Activated naive CD8-positive, alpha-beta T cell treated with anti-CD3 and anti-CD28 coated beads for 36 hours (primary cell): ENCODE measurements at places on chromosomes 2 and 18.

- DNase-seq = no peak
Observed at GRCh38 chr2:233490831-233491230, 75.8 kb downstream of the USP40 start.

DNA sequence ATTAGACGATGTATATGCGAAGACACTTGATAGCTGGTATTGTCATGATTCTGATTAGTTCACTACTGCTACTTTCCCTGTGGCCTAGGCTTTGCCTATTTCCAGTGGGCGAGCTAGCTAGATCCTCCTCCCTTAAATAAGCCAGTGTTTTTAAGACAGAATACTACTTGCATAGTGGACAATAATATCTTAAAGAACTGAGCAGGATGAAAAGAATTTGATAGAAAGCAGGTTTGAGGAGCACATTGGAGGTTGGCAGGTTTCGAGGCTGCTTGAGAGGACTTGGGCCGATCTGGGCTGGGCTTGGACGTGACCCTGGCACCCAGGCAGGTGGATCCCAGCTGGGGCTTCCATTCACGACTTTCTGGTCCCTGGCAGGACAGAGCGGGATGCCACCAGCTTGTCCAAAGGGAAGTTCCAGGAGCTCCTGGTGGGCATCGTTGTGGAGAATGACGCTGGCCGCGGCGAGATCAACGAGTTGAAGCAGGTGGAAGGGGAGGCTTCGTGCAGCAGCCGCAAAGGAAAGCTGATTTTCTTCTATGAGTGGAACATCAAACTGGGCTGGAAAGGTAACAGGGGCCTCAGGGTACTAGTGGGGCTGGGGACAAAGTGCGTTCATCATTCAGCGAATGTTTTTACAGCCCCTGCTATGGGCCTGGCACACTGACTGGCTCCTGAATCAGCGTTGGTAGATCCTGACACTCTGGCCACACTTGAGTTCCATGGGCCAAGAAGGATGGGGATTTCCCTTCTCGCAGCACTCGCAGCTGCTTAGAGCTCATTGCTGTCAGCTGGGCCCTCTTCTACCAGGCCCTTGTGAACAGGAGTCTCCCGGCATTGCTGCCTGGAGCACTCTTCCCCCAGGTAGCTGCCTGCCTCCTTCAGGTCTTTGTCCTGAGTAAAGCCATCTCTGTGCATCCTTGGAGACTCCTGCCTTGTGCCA is 16.9 kb downstream of the C2orf74 start:
- no peak for DNase-seq

- DNase-seq = no peak
Observed at GRCh38 chr18:79515331-79515730, 119.6 kb downstream of the NFATC1 start.

DNA sequence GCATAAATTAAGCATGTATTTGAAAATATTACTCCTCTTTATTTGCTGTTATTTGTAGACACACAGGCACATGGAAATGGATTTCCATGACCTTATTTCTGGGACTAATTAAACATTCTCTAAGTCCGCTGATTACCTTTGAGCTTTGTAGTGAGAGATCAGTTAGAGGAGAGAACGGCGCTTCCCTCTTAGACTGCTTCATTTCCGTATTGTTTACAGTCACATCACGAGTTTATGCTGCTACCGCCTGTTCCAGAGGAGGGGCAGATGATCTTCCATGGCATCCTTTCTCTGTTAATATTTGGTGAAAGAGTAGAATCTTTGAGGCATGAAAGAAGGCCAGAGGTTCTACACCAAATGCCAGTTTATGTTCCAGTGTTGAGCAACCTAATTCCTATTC is 404.4 kb downstream of the TRIB2 start:
- DNase-seq = no peak

- DNase-seq = no peak
Observed at GRCh38 chr2:65256054-65256453, 28.4 kb downstream of the ACTR2 start.

- DNase-seq = no peak
Observed at GRCh38 chr2:235366390-235366789, 127.5 kb upstream of the AGAP1 start.

DNA sequence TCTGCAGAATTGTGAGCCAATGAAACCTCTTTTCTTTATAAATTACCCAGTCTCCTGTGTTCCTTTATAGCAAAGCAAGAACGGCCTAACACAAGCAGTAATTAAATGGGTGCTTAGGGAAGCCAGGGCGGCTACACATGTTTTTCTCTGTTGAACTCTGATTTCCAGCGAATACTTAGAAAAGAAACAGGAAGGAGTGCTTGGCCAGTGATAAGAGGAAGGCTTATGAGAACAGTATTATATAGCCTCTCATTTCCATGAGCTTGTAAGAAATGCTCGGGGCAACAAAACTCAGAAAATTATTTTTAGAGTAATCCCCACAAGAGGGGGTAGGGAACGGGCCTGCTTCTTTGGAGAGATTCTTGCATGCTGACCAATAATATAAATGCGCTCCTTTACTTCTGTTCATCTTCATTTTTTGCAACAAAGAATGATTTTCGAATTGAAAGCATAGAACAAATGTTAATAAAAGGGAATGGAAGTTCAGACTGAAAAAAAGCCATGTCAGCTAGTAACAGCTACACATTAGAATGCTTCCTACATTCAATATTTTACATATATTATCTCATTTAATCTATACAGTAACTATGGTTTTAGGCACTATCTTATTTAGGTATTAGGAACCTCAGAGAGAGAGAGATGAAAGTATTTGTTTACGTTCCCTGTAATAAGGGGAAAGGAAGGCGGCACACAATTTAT is 49.7 kb upstream of the CCDC85A start:
- no peak for DNase-seq

DNA sequence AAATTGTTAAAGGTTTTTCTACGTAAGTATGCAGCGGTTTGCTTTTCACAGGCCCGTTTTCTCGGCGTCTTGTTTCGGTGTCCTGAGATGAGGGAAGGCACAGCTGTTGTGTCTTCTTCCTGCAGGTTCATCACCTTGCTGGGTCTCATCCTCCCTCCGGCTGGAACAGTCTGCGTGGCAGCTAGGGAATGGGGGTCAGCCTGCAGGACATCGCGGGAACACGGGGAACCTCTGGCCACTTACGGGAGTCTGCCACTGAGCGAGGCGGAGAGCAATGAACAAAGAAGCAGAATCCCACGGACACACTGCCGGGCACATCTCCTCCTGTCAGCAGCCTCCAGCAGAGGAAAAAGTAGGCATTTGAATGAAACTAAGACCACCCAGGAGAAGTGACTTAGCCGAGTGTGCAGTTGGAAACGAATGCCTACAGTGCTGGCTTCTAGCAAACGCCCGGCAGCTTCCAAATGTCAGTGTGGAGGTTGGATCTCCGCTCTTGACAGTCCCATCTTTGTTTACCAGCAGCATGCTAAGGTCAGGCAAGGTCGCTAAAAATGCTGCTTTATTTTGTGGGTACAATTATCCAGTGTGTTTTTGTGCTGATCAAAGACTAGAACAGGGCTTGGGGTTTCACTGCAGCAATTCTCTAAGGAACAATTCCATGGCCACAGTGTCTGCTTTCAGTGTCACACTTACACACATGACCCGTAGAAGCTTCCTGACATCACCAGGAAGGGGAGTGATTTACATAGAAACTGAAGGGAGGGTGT is 109.8 kb upstream of the SEC11C start:
- no peak for DNase-seq

- no peak for DNase-seq
Observed at GRCh38 chr2:98121149-98121548, 34.2 kb downstream of the VWA3B start.

GRCh38 chr18:6219116-6219717 is 195.5 kb downstream of the L3MBTL4 start:
- peak; percentile 10 for DNase-seq

- no peak for DNase-seq
Observed at GRCh38 chr2:128535953-128536352, 217.3 kb upstream of the HS6ST1 start.

- DNase-seq = no peak
Observed at GRCh38 chr2:68885811-68886075, 14.5 kb upstream of the BMP10 start.

GRCh38 chr2:157764386-157764785 is 111.7 kb downstream of the ACVR1 start:
- no peak for DNase-seq

- no peak for DNase-seq
Observed at GRCh38 chr2:57959390-57959789, 87.2 kb upstream of the VRK2 start.

GRCh38 chr18:56124186-56124585 is 514.2 kb downstream of the TXNL1 start:
- DNase-seq = no peak

GRCh38 chr2:217076657-217077232 is 216.9 kb upstream of the TNP1 start:
- DNase-seq = no peak

- no peak for DNase-seq
Observed at GRCh38 chr18:25650201-25650941, 298.4 kb upstream of the ZNF521 start.

- no peak for DNase-seq
Observed at GRCh38 chr2:239667431-239667985, 266.7 kb upstream of the HDAC4 start.

DNA sequence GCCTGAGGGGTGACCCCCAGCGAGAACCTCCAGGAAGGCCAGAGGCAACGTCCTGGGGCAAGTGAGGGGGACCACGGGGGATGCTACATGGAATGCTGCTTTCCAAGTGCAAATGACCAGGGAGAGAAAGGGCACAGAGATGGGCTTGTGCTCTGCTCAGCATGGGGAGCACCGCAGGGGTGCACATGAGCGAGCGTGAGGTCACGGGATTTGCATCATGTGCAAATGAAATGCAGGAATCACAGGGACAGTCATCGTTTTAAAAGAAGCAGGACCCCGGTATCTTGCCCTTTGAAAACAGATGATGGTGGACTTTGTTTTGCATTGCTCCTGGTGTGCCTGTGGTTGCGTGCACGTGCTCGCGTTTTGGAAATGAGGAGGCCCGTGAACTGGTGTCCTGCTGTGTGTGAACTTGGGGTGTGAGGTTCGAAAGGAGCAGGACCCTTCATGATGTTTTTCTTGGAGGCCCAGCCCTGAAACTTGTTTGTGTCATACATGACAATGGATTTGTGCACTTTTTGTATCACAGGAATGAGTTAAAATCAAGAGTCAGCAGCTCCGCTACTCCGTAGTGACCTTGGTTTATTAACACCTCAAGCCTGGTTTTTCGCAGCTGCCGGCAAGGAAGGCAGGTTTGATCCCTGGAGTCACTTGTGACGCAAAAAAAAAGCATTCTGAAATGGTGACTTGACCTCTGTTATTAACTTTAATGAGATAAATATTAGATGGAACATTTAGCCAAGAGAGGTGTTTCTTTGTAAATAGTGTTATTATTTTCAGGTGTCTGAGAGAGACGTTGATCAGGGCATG is 234.5 kb downstream of the LDLRAD4 start:
- DNase-seq = no peak

GRCh38 chr2:225806105-225806504 is 406.6 kb downstream of the NYAP2 start:
- DNase-seq = no peak

- peak; percentile 18 for DNase-seq
Observed at GRCh38 chr2:153519257-153519875, 40.8 kb upstream of the RPRM start.

GRCh38 chr18:70469916-70470315 is 181.1 kb downstream of the SOCS6 start:
- DNase-seq = no peak

DNA sequence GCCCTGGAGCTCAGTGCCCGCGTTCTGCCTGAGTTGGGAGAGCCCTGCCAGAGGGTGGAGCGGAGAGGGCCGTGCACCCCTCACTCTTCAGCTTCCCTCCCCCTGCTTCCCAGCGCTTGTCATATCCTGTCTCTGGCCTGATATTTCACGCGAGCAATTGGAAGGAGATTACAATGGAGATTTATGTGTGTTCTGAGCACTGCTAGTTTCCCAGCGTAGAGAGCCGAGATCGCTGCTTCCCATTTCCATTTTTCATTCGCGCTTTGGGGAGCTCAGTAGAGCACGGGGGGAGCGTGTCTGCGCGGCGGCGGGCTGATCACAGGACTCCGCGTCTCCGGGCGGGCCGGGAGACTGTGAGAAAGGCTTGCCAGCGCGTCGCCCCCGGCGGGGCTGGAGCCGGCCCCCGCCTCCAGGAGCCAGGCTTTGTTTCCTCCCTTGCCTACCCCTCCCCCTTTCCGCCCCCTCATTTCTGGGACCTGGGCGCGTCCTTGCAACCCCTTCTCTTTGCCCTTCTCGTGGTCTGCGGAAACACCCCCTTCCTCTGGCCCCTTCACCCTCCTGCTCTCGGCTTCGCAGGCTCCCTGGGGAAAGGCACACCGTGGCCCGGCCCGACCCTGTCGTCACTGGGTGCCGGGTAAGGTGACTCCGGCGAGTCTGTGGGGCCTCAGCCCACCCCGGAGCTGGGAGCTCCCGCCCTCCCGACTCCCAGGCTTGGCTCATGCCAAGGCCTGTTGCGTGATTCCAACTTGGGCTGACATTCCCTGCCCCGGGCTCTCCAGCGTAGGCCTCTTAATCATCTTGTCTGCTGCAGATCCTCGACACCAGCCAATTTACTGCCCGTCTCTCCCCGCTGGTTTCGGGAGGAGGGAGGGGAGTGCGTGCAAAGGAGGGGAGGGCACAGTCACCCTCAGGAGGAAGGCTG is 5.8 kb downstream of the DLX2 start:
- no peak for DNase-seq

- DNase-seq = no peak
Observed at GRCh38 chr2:151367571-151367970, 10.2 kb downstream of the TNFAIP6 start.

DNA sequence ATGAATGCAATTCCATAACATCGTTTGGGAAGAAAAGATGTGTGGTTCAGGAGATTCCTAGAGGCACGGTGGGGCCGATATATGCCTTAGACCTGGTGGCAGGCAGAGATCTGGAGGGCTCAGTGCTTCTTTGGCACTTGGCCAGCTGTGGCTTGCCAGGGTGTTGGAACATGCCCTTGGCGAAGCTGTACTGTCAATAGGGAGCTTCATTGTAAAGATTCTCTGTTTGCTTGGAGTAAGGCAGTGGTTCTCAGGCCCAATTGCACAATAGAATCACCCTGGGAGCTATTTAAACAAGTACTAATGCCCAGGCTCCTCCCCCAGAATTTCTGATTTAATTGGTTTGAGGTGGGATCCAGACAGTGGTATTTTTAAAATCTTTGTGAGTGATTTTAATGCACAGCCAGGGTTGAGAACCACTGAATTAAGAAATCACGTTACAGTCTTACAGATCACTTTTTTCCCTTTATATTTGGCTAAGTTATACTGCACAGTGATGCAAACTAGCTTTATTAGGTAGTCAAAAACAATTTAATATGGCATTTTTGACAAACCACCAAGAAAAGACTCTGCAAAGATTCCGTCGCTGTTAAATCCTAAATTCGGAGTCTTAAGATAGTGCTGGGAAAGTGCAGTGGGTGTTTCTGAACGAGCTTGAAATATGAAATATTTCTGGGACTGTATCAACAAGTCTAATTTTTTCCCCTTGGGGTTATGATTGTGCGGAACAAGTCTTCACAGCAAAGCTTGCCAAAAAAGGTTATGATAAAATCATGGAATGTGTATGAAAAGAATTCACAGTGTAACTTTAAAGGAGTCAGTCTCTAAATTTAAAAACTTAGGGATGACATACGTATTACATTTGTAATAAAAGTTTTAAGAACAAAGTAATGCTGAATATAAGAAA is 78.0 kb downstream of the CRIM1 start:
- DNase-seq = no peak
